ENCODE measurements at places on chromosomes 12 and 14. TPM values are rescaled to one million over a fixed set of nuclear protein-coding genes. Genes with fewer than 3 reads are reported as not detected.

Gene GLIPR1L2
- 0.21 TPM for polyA plus RNA-seq

DNA sequence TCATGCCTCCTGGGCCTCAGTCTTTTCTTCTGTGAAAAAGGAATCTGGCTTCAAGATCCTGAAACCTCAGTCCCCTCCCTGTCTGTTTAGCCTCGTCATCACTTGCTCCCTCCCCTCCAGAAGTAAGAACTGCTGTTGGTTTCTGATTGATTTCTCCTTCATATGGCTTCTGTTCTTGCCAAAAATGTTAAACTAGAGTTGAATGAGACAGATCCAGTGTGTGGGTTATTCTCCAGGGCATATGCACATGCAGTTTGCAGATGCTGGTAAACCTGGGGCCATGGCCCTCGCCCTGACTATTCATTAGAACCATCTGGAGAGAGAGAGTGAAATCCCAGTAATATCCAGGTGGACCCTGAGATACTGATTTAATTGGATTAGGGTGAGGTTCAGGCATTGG, 175.1 kb downstream of the TMEM132C start:
- DNase-seq = no peak

Gene DIO2
- 81.9 TPM for polyA plus RNA-seq

DNA sequence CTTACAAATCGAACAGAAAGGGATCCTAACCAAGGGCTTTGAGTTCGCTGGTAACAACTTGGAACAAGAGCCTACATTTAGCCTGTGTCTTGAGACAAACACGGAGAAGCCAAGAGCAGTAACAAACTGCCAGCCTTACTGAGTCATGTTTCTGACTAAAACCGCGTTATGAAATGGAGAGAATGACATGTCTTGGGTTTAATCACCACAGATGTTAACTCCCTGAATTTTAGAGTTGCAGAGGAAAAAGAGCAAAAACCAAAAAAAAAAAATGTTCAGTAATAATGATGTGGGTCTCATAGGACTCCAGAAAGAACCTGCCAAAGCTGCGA, 1.0 kb downstream of the BLTP3B start:
- DNase-seq = peak; percentile 63

DNA sequence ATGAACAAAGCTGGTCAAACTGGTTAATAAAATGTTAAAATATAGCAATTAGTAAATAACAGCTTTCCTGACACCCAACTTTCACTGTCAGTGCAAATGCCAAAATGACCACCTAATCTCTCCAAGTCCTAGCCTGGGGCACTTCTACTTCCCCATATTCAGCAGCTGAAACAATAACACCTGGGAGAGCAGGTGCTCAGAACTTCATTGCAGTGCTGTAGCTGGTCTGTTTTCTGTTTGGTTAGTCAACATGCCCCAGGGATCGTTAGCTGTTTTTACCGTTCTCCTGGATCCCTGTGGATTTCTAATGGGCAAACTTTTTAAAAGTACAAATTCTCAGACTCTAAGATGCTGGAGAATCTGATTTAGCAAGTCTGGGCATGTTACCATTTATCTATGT, 759.7 kb downstream of the GALC start:
- no peak for DNase-seq

GRCh38 chr14:37230551-37231194, 32.9 kb downstream of the MIPOL1 start:
- DNase-seq = peak; percentile 10

GRCh38 chr14:92497391-92497790, 16.2 kb upstream of the RIN3 start:
- no peak for DNase-seq

DNA sequence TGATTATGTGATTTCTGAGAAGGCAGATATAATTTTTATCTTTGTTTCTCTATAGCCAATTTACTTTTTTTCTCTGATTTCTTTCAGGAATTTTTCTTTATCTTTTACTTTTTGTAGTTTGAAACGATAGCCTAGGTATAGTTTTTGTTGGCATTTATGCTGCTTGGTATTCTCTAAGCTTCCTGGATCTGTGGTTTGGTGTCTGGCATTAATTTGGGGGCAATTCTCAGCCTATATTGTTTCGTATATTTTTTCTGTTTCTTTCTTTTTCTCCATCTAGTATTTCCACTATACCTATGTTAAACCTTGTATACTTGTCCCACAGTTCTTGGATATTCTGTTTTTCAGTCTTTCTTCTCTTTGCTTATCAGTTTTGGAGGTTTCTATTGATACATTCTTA, 45.0 kb downstream of the CRADD start:
- DNase-seq = no peak

Gene TBC1D30
- polyA plus RNA-seq = 0.22 TPM

- DNase-seq = no peak
Measured at GRCh38 chr14:99621948-99622347, 17.9 kb upstream of the CCDC85C start.

GRCh38 chr12:83083616-83084015, 396.9 kb downstream of the TMTC2 start:
- DNase-seq = no peak

GRCh38 chr12:123992118-123992825, 19.3 kb downstream of the ZNF664 start:
- DNase-seq = no peak

All from BJ (cell line).